Activated CD8-positive, alpha-beta memory T cell treated with anti-CD3 and anti-CD28 coated beads for 1 hour (primary cell): ENCODE measurements at places on chromosomes 4 and X.

DNA sequence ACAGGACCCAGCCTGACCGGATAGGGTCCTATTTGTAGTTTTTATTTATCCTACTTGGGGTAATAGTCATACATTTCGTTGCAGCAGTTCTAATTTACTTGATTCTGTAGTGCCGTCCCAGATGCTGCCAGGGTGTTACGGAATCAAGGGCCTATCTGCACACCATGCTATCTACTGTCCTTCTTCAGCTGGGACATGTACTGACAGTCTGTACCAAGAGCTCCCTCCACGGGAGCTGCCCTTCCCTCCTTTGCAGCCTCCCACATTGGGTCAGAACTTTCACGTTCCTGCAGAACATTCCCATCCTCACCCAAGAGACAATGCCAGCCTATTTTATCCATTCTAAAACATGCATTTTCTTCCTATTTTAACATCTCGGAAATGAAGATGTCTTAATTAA, 6.7 kb downstream of the SUV39H1 start:
- DNase-seq, result no peak

DNA sequence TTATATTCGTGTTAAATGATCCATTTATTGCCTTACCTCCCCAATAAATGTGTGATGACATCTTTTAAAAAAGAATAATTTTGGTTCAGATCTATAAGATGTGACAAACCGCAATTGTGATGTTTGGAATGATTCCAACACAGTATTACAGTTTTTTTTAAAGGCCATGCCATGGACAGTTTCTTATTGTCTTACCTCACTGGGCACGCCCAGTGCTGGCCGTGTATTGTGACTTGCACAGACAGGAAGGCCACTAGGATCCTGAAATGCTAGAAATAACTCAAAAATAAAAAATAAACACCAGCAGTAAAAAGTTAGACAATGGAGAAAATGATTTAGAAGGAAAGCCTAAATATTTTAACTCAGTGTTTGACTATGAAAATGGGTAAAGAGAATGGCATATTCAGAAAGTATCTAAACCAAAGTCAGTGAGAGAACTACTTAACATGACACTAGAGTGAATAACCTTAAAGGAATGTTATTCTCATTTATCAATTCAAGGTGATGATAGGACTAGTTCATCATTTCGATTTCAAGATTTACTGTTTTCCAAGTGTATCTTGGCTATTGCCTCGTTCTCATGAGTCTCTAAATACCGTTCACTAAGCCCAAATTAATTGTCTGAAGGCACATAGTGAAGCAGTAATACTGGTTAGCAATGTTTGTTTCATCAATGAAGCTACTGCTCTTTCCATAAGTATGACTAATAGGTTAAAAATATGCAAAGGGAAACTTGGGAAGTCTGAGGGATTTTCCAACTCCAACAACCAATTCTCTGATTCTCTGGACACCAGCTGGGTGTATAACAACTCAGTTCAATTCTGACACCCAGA, 46.1 kb upstream of the VEGFC start:
- DNase-seq, result no peak

- no peak for DNase-seq
Observed at GRCh38 chr4:10526429-10527222, 69.4 kb upstream of the ZNF518B start.

- DNase-seq, result no peak
Observed at GRCh38 chr4:150224896-150225591, 146.8 kb downstream of the DCLK2 start.

GRCh38 chrX:21700967-21701366, 42.8 kb upstream of the KLHL34 start:
- no peak for DNase-seq
